Iris pigment epithelial cell (primary cell): ENCODE measurements at places on chromosomes 4 and X.

GRCh38 chrX:123749643-123750042, 16.8 kb upstream of the THOC2 start:
- DNase-seq: peak; percentile 36

DNA sequence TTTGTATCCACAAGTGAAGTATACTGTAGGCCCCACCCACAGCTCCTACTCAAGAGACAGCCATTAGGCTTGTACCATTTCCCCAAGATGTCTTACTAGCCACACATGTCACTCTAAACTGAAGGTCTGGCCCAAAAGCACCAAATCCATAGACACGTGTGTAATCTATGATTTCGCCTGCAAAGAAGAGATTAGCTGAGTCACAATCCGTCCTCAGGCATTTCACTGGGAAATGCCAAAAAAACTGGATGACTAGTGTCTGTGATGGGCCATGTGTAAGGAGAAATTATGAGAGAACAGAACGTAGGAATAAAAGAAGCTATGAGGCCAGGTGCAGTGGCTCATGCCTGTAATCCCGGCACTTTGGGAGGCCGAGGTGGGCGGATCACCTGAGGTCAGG, 21.9 kb upstream of the RP2 start:
- DNase-seq: no peak

DNA sequence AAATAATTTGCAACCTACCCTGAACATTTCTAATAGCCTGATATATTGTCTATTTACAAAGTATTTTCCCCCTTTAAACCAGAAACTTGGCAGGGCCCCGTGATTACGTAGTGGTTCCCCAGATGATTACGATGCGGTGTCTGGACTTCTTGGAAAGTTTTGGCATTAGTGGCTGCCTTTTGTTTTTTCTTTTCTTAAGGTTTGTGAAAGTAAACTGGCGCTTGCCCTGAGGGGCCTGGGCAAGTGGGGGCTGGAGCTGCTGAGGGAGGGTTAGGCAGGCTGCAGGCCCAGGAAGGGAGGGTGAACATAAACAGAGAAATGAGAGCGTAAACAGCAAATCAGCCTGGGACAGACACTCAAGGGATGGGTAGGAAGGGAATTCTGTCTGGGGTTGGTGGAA, 123.6 kb upstream of the MSX1 start:
- DNase-seq: peak; percentile 10

GRCh38 chrX:48520455-48520854, 1.2 kb upstream of the EBP start:
- no peak for DNase-seq

DNA sequence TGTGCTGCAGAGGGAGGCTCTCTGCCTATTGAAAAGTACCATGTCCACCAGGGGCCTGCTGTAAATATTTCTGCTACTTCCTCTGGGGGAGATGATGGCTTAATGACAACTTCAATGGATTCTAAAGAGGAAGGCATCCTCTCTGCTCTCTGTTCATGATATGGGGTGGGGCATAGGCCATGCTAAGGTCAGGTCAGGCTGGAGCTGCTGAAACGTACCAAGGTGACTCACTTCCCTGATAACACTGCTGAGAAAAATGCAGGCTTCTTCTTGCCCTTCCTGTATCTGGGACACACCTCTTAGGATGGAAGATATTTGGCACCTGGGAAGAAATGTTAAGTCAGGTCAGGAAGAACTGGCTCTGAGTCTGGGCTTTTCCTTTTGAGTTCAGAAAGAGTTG, 31.5 kb downstream of the HS3ST1 start:
- no peak for DNase-seq

DNA sequence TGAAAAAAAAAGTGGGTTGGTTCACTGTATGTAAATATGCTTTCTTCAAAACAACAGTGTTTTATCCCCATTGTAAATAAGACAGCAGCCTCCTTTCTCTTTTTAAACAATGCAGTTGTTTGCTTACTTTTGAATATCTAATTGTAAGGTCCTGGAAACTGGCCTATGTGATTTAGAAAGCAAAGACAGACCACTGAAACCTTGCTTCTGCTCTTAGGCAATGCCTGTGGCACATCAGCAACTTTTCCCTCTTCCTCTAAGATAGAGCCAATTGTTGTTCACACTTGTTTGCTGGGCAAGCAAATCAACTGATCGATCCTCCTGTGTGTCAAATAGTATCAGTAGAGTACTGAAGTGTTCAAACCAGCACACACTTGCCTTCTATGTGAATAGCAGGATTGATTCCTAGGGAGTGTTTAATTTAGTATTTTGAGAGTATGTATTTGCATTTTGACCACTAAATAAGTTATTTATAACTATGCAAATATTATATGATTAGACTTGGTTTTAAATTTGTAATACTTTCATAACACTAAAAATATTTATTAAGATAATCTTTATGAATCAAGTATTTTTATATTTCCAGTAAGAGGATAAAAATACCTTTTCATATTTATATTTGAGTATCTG, 55.4 kb upstream of the GRPR start:
- no peak for DNase-seq

- no peak for DNase-seq
Measured at GRCh38 chrX:19840899-19841648, 46.3 kb downstream of the SH3KBP1 start.

DNA sequence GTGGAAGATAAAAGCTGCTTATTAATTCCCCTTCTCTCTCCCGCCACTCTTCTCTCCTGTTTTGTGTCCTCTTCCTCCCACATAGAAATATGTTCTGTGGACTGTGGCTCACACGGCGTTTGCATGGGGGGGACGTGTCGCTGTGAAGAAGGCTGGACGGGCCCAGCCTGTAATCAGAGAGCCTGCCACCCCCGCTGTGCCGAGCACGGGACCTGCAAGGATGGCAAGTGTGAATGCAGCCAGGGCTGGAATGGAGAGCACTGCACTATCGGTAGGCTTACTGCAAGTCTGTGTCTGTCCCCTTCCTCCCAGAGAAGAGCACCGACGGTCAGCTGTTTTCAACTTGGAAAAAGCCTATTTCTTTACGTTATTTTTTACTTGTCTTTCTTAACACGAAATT, 229.1 kb downstream of the DCTD start:
- no peak for DNase-seq
